ENCODE measurements at places on chromosomes 12 and 14. TPM values are rescaled to one million over a fixed set of nuclear protein-coding genes. Genes with fewer than 3 reads are reported as not detected.

The NPFF gene
- not detected for total RNA-seq

- no peak for DNase-seq
Measured at GRCh38 chr12:42372154-42372791, 46.3 kb downstream of the PPHLN1 start.

DNA sequence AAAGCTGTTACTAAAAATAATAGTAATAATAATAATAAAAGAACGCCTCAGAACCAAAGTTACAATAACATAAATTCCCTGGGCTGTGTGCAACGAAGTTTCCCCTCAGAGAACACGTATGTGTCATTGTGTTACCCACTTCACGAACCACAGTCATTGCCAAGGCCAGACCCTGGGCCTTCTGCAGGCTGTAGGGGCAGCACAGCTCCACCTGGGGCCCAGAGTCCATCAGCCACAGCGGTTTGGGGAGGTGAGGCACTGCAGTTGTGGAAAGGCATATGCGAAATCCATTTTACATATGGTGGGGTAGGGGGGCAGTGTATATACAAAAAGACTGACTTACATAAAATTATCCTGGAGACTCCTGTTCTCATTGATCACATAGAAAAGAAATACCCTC is 56.1 kb downstream of the ESR2 start:
- no peak for DNase-seq

DNA sequence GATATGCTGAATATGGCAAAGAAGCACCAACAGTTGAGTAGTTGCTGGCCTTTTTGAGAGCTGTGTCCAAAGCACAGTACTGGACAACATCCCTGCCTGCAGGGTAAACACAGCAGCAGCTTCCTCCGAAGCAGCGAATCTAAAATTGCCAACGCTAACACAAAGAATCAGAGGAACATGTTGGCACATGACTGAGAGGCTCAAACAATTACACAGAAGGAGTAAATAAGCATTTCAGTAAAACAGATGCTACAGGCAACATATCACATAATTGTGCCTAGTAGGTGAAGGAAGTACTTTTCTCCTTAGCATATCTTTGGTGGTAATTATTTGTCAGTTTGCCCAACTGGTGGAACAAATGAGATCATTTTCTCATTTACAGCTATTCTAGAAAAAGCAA is 52.1 kb downstream of the KICS2 start:
- DNase-seq, result no peak

- peak; percentile 78 for DNase-seq
Measured at GRCh38 chr14:74140374-74140850, 55.7 kb downstream of the LIN52 start.

DNA sequence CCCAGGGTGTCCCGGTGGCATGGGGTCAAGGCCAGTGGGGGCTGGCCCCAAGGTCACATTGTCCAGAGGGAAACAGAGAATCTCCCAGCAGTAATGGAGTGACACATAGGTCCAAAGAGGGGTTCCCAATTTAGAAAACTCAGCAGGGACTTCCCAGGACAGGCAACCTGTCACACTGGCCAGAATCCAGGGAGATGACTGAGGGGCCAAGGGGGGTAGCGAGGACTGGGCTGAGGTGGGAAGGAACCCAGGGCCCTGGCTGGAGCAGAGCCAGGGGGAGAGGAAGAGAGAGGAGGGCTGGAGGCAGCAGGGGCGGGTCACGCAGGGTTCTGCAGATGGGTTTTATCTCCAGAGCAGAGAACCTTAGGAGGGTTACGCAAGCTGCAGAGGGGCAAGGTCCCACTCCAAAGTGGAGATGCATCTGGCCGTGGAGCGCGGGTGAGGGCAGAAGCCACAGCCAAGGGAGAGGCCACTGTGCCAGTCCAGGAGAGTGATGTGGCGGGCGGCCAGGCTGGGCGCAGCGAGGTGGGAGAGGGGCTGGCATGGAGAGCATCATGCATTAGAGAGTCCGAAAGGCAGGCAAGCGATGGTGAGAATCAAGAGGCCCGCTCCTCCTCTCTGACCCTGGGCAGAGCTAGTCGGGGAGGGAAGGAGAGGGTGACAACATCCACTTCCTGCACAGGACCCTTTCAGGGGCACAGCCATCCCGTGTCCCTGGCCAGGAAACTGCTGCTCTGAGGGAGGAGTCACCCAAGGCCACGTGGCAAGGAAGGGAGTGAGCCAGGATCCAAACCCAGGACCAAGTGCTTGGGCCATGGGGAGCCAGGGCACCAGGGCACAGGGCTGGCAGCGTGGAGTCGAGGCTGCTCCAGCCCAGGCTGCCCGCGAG is 29.0 kb downstream of the NCOR2 start:
- no peak for DNase-seq

GRCh38 chr14:65035049-65035448 is 48.4 kb downstream of the FNTB start:
- DNase-seq, result peak; percentile 54

- DNase-seq, result no peak
Measured at GRCh38 chr12:40063414-40063813, 42.5 kb downstream of the SLC2A13 start.
